ENCODE measurements at places on chromosomes 2 and 18.

GRCh38 chr18:31680831-31681568 is 3.4 kb downstream of the B4GALT6 start:
- DNase-seq: no peak

- no peak for DNase-seq
These were observed 124.8 kb upstream of the TACR1 start for GRCh38 chr2:75324141-75324540.

GRCh38 chr2:28358668-28359201 is 33.9 kb upstream of the FOSL2 start:
- no peak for DNase-seq

DNA sequence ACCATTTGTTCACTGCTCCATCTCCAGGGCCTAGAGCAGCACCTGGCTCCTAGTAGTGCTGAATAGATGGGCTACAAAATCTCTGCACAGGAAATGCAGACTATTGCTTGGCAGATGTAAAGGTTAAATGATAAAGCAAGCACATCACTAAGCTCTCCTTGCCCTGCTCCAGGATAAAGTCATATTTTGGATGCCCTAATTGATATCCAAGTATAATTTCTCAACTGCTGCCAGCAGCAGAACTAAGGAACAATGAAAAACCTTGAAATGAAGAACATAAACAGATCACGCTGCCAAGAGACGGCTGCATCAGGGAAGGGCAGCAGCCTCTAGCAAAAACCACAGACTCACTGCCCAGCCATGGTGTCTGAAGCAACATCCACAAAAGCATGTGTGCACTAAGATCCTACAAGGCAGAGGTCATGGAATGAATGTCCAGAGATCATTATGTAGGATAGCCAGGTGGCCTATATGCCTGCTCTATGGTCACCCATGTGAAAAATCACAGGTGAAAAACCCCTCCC is 134.7 kb downstream of the TMEM163 start:
- DNase-seq: no peak

- no peak for DNase-seq
These were observed 1.2 kb downstream of the TMEM200C start for GRCh38 chr18:5893956-5894610.

GRCh38 chr2:240346015-240346752 is 89.3 kb upstream of the GPC1 start:
- DNase-seq: no peak

DNA sequence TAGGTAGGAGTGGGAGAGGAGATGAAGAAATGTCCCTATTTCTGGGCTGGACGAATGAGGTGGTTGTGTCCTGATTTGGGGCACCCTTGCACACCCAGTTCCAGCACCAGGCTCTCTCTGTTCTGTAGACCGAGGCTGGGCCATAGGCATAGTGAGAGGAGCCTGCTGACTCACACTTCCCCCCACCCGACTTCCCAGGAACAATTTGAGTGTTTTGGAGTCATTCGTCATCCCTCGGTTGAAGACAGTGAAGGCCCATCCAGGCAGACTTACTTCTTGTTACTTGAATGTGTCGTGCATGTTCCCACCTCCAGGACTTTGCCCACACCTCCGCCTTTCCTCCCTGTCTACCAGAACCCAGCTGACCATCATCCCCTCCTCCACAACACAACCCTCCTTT is 179.1 kb downstream of the HAUS1 start:
- no peak for DNase-seq

DNA sequence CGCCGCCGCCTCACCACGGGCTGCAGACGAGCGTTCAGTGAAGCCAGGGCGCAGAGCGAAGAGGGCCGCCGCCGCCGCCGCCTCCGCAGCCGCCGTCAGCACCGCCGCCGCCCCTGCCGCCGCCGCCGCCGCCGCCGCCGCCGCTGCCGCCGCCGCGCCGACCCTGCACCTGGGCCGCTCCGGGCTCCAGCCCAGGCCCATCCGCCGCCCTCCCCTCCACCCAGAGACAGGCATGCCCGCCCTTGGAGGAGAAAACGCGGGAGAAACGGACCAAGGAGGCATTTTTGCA is 3.0 kb downstream of the POU3F3 start:
- DNase-seq: no peak

DNA sequence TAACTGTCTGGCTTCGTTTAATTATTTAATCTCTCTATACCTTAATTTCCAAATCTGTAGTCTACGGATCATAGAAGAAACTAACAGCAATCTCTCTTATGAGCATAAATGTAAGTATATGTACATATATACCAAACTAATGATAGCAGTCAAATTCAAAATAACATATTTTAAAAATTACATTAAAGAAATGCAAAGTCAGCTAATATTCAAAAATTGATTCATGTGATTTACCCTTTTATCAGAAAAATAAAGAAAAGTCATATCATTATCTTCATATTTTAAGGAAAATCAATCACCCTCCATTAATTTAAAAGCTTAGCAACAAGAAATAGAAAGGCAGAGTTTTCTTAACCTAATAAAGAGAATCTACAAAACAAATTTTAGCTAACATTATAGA is 575.9 kb downstream of the IRS1 start:
- no peak for DNase-seq

- peak; percentile 71 for DNase-seq
These were observed 3.9 kb upstream of the PSMD1 start for GRCh38 chr2:231052494-231053451.

DNA sequence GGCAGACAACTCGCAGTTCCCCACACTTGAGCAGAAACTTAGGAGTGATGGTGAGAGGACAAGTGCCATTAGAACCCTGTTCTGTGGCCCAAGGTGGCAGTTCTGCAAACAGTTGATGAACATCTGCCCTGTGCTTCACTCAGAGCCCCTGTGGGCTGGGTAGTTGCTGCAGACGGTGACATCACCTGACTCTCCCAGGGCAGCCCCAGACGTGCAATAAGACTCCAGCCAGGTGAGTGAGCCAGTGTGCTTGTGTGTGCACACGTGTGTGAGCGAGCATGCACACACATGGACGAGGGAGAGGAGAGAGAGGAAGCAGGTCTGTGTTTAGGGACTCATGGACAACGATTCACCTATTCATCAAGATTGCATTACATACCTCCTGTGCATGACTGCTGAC is 136.0 kb upstream of the GLI2 start:
- no peak for DNase-seq

GRCh38 chr18:62186499-62186773 is 420 bp downstream of the PIGN start:
- no peak for DNase-seq

- no peak for DNase-seq
These were observed 1540.8 kb upstream of the PIK3C3 start for GRCh38 chr18:40414155-40414754.

DNA sequence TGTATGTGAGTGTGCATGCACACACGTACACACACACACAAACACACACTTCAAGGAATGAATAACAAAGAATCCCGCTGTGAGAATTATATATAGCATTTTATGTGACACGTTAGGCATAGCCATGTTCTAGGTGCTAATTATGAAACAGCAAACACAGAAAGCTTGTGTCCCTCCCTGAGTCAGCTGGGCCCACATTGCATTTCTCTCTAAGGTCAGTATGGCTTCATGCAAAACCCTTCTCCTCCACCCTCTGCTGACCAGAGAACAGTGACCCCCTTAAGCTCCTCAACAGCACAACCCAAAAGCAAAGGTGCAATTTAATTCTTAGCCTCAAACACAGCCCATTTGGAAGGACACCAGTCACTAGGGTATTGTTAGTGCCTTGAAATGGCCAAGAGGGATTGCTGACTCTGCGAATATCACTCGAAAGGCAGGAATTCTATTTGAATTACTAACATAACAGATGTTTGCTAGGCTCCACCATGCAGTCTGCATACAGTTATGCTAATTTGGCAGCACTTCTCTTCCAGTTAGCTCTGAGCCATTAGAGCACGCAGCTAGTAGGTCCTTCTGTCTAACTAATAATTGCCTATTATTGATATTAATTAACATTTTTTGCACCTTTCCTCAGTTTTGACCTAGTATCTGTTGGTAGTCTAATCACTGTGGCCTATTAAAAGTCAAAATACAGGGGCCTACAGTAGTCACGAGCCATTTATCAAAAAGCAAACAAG is 149.0 kb downstream of the LNPK start:
- no peak for DNase-seq

DNA sequence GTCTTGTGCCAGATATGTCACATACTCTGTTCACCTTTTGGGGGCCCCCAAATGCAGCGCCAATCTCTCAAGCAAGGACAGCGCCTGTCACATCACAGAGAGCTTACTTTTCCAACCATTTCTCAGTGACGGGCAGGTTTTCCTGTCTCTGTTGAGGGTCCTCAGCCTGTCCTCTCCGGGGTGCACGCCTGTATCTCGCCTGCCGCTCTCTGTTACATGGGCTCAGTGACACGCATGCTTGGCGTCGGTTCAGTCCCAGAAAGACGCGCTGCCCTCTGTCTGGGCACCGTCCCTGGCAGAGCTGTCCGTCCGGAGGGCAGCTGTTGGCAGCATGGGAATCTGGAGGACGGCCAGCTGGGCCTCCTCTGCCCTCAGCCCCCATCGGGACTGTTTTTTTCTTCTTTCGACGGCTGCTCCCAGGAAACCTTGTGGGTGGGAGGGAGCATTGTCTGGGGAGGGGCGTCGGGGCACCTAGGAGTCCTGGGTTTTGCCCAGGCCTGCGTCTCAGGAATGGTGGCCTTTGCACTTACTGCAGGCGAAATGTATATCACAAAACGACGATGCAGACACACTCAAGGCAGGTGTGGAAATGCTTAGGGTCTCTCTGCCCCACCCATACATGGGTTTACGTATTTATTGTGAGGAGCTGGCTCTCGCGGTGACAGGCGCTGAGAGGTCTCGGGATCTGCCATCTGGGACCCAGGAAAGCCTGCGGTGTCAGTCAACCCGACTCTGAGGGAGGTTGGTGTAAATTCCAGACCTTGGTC is 30.9 kb downstream of the RTP5 start:
- no peak for DNase-seq

DNA sequence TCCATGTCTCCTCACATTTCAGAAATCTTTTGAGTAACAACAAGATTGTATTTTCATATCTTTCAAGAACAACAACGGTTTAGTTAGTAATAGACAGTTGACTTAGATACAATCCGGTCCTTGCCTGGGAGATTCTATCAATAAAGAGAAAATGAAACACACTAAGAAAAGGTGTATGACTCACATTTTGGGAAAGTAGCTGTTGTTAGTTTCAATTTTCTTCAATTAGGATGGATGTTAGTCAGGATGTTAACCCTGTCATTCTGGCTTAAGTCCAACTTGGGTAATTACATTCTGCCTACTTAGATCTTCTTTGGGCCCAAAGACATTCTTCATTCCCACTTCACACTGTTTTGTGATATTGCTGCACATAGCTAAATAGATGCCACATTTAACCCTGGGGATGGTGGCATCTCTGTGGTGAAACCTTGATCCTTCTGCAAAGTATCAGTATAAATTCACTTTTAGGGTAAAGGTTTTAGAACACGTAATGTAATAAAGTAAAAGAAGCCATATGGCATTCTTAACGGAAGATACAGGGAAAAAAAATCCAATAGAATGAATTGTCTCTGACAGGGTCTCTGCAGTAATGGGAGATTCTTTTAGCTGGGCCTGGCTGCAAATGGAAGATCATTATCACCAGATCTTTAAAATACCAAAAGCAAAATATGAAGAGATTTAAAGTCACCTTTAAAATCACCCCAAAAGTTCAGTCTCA is 365.5 kb downstream of the FIGN start:
- DNase-seq: no peak

DNA sequence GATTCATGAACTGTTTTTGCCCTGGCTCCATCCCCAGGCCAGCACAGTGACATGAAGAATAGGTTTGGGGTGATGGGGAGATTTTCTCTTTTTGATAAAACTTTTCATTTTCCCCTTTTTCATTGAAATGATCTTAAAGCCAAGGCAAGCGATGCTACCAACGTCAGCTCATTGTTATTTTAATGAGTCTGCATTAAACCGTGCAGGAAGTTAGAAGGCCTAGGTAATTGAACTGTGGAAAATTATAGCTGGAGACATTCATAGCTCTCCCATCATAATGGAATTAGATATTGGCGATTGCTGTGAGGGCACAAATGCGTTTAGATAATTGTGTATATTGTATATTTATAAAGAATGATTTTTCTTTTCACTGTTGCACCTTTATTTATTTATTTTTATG is 33.2 kb downstream of the SMARCAL1 start:
- DNase-seq: no peak

DNA sequence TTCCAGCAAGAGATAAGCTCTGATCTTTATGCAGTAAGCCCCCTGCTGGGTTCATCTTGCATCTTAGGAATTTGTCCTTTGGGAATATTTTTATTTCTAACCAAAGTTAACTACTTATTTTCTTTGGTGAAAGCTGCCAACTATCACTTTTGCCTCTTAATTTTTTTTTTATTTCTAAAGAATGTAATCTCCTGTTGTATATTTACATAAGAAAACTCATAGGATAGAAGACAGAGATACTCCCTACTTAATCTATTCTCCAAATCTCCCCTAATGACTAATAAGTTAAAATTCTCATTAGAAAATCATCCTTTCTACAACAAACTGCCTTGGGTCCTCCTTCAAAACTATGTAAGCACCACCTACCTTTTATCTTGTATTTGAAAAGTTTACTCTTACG is 612.2 kb upstream of the SLC39A10 start:
- DNase-seq: no peak

- no peak for DNase-seq
These were observed 391.2 kb downstream of the PTPRM start for GRCh38 chr18:7958081-7958896.

- no peak for DNase-seq
These were observed 157.0 kb upstream of the TNP1 start for GRCh38 chr2:217016796-217017419.

Data from stimulated activated CD4-positive, alpha-beta T cell treated with anti-CD3 and anti-CD28 coated beads, Interleukin-1b, Interleukin-23, amount 100 ng/mL, for 24 hours (primary cell).